ENCODE measurements at places on chromosomes 11 and 22.

DNA sequence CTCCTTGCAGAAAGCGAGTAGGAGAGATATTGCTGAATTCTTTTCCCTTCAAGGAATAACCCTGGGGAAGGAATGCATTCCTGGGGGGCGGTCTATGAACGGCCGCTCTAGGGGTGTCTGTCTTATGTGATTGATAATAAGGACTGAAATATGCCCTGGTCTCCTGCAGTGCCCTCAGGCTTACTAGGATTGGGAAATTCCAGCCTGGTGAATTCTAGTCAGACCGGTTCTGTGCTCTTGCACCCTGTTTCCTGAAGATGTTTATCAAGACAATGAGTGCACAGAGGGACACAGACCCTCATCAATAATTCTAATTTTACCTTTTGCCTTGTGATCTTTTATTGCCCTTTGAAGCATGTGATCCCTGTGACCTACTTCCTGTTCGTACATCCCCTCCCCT lies 140.7 kb downstream of the LUZP2 start:
- DNase-seq, result no peak

GRCh38 chr11:124597626-124598025 lies 13.6 kb upstream of the PANX3 start:
- no peak for DNase-seq

- DNase-seq, result no peak
Measured at GRCh38 chr11:72658989-72659640, 15.1 kb downstream of the PDE2A start.

GRCh38 chr11:69926376-69927050 lies 107.3 kb upstream of the FGF3 start:
- no peak for DNase-seq

DNA sequence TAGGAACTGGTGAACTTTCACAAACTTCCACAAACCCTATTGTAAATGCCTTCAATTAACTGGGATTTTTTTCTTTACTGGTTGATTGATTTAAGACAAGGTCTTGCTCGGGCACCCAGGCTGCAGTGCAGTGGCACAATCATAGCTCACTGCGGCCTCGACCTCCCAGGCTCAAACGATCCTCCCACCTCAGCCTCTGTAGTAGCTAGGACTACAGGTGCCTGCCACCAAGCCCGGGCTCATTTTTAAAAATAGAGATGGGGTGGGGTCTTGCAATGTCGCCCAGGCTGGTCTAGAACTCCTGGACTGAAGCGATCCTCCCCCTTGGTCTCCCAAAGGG lies 35.7 kb upstream of the POLA2 start:
- no peak for DNase-seq
